Activated CD4-positive, alpha-beta T cell treated with anti-CD3 and anti-CD28 coated beads for 4 hours (primary cell): ENCODE measurements at places on chromosomes 12 and 14.
A peak's percentile ranks its signal among the peaks of the same experiment; 100 is the strongest.

- DNase-seq, result peak; percentile 14
Measured at GRCh38 chr12:122182887-122183587, at the start of gene LRRC43. Gene LRRC43 (plus strand): TSS chr12:122183123. CDS start chr12:122183145, 22 bp downstream.

DNA sequence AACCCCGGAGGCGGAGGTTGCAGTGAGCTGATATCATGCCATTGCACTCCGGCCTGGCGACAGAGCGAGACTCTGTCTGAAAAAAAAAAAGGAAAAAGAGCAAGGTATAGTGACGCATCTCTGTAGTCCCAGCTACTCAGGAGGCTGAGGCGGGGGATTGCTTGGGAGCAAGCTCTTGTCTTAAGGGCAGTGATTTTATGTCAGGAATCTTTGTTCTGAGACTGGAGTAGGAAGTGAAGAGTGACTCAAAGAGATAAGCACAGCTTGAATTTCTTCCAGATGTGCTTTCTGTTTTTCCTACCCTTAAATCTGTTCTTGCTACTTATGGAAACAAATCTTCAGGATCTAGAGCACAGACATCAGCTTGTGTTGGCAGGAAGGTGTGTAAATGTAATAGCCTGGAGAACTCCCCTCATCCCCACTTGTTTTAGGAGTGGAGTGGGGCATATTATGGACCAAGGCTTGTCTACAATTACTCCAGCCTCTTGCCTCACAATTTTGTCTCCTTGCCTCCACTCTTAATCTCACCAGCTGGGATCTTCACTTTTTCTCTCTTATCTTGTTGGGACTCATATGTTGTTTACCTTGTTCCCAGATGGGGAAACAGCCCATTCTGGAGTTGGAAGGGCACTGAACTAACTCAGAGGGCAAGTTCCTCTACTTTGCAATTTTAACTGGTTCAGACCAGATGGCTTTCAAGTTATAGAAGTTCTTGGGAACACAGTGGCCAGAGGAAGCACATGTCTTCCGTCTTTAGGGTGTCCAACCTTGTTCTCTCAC is 7.5 kb downstream of the TMED2 start:
- DNase-seq, result no peak

DNA sequence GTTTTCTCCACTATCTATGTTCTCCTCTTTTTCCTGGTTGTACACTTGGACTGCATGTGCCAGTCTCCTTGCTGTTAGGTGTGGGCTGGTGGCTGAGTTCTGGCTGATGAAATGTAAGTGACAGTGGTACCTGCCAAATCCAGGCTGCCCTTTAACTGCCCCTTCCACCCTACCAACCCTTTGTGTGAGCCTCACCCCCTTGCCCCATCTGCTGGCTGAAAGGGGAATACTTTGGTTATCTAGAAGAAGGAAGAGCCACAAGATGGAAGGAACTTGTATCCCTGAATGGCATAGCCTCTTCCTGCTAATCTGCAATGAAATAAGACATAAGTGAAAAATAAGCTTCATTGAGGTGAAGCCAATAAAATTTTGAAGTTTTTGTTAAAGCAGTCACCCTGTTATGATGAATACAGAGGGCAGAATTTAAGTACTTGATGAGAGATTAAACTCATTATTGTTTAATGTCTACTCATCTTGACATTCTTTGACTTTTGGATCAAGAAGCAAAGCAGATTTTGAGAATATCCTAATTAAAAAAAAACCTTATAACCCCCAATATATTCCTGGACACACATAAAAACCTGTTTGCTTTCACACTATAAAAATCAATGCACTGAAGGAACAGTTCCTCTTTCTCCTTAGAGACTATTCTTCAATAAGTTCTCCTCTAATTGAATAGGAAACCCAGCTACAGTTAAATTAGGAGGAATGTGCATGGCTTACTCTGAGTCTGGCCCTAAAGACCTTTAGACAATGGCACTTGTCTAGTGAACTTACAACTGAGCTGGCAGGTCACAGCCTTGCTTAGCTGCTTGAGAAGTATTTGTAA is 262.6 kb upstream of the BTG1 start:
- peak; percentile 51 for DNase-seq

DNA sequence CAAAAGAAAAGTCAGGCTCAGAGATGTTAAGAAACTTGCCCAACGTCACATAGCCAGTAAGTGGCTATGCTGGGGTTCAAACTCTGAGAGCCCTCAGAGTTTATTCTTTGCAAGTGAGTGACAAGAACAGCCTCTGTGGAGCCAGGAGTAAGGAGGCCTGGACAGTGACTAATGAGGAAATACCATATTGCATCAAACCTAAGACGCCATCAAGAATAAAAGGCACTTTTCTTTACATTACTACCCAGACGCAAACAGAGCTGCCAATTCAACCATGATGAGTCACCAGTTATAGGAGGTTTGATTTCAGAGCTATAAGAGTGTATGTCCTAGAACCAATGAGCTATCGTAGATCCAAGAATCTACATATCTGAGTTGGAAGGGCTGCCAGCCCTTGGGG is 9.4 kb downstream of the TNFRSF1A start:
- no peak for DNase-seq

DNA sequence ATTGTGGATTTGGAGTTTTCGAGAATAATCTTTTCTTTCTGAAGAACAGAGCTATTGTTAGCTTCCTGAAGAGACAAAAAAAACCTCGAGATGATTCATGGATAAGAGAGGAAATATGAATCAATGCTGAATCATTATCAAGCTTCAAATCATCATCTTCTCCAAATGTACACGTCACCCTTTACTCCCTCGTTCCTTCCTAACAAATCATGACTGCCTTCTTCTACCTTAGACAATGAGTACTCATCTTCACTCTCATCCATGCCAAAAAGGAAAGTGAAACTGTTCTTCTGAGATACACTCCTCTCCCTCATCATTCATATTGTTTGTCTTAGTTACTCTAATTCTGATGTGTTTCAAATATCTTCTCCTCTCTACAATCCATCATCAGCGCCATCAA is 1115.8 kb upstream of the ATXN7L3B start:
- DNase-seq, result no peak

- no peak for DNase-seq
Measured at GRCh38 chr12:29880987-29881386, 97.2 kb upstream of the TMTC1 start.

- DNase-seq, result no peak
Measured at GRCh38 chr12:64749461-64750200, 9.6 kb downstream of the GNS start.

- no peak for DNase-seq
Measured at GRCh38 chr12:77189901-77190416, 124.6 kb upstream of the E2F7 start.

DNA sequence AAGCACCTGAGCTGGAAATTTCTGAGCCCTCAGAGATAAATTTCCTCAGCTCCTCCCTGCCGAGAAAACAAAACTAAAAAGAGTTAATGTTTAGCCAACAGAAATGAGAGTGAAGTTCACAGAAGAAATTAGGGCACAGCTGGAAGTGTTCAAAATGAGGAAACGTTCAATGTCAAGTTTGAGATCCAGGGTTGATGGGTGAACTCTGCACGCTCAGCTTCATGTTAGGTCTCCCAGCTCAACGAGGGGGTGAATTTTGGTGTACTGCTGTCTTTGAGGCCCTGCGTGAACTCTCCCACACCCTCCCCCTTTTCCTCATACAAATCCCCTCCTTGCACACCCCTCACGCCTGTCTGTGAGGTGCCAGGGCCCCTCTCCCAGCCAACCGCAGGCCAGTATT is 13.3 kb upstream of the OAS3 start:
- DNase-seq, result no peak

- DNase-seq, result no peak
Measured at GRCh38 chr12:25896981-25897380, 61.5 kb upstream of the RASSF8 start.

GRCh38 chr14:102827716-102828115 is 50.5 kb downstream of the TRAF3 start:
- no peak for DNase-seq

- no peak for DNase-seq
Measured at GRCh38 chr14:21136024-21136423, 19.8 kb downstream of the OR5AU1 start.

- DNase-seq, result no peak
Measured at GRCh38 chr14:75077794-75078193, 8.4 kb downstream of the ZC2HC1C start.

- no peak for DNase-seq
Measured at GRCh38 chr14:80213602-80214001, 2.3 kb upstream of the DIO2 start.

GRCh38 chr12:66061557-66062289 is 68.8 kb downstream of the LLPH start:
- no peak for DNase-seq

GRCh38 chr12:18368594-18368993 is 107.3 kb downstream of the PIK3C2G start:
- no peak for DNase-seq

GRCh38 chr14:90386321-90386720 is 10.5 kb upstream of the CALM1 start:
- no peak for DNase-seq

- DNase-seq, result no peak
Measured at GRCh38 chr12:55938826-55939501, 8.0 kb downstream of the DGKA start.

DNA sequence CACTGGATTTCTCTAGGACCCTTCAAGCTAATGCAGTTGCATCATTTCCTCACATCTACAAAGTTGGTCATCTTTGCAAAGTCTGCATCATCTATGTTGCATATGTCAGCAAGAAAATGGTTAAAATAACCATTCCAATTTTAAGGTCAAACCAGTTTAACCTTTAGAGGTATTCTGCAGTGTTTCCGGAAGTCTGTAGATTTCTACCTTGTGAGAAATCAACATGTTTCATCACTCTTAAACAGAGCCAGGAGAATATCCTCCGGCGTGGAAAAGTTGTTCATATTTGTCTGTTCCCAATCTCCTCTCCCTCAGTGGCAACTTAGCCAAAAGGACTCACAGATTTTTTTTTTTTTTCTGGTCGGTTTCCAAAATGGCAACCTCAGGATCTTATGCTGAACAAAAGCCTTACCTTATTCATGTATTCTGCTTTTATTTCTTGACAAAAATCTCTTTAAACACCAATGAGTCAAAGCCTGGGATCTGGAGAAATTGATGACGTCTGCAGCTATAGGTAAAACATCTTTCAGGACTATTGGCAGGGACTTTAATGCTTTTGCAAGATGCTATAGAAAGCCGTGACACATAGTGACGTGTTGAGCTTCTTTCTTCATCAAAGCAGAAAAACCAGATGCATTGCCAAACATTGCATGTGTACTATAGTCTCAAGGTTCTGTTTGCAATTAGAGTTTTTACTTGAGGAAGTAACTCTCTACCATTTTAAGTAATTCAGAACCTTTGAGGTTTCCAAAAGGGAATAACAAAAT is 16.0 kb upstream of the CDK17 start:
- no peak for DNase-seq

DNA sequence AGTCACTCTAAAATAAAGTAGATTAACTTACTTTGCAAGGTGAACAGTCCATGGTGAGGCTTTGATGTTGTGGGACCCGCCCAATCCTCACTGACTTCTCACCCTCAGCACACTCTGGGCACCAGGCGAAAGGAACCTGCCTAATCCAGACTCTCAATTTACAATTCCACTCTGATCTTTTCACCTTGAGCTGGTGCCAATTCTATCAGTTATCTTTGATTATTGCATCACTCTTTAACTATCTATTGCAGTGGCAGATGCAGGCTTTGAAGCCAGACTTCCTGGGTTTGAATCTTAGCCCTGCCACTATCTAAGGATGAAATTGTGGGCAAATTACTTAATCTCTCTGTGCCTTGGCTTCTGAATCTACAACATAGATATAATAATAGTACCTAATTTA is 18.9 kb upstream of the RASSF8 start:
- DNase-seq, result no peak

DNA sequence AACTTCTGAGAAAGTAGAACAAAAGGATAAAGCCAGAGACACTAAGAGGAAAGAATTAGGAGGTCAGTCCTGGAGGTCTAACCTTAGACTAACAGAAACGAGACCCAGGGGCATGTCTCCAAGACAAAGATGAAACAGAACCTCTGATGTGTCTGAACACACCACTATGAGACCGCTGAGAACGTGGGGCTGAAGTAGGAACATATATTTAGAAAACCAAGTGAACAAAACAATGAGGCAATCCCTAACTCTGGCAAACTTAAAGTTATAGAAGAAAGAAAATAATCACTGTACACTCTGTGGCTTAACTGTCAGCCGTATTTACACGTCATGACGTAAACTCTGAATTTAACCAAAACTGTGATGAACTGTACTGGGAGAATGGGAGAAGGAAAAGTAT is 17.9 kb downstream of the KCTD10 start:
- no peak for DNase-seq

GRCh38 chr12:25529738-25530137 is 23.3 kb downstream of the LMNTD1 start:
- no peak for DNase-seq

DNA sequence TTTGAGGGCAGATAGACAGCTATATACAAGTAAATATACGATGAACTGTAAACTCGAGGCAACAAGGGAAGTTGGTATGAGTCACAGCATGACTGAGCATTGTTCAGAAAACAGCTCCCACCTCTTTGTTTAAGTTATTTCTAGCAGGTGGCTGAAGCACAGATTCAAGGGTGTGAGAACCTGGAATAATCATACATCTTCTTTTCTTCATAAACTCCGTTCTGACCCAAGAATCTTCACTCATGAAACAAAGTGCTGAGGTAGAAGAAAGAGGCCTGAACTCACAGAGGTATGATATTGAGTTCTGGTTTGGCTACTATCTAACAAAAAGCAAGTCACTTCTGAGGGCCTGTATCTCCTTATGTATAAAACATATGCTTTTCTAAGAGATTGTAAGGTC is 364.1 kb upstream of the KITLG start:
- DNase-seq, result no peak

GRCh38 chr12:44848703-44849085 is 27.4 kb downstream of the NELL2 start:
- no peak for DNase-seq

DNA sequence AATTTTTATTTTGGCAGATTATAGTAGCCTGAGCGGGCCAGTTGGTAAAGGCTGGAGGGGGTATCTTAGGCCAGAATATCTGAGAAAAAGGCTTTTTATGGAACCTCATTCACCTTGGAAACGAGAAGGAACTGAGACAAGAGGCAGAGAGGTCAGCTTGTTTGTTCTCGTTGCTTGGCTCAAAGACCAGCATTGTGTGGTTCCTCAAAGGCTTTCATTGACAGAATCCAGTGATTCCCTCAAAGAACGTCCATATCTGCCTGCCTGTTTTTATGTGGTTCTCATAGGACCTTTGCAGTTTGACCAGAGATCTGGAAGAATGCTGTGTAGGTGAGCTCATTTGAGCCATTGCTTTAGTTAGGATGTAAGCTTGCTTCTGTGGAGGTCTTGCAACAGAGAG is 117.3 kb downstream of the CFAP54 start:
- DNase-seq, result no peak

DNA sequence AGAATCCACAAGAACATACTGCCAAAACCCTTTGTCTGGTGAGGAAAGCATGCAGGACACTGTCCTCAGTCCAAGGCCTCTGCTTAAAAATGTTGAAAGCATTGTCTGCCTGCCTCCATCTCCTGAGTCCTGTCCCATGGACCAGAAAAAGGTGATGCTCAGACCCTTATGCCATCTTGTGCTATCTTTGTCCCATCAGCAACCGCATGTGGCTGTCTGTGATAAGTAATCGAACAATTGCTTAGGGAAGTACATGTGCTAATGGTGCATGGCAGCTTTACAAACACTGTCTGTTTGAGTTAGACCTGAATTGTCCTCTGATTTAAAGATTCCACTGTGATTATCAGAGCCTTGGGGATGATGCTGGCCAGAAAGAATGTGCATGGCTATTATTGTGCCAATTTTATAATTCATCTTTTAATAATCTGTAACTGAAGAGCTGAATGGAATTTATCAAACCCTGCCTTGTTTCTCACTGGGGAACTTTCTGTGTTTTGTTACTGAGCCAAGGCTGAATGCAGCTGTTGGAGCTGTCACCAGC is 177.5 kb downstream of the DACT1 start:
- no peak for DNase-seq

- DNase-seq, result no peak
Measured at GRCh38 chr12:93569301-93569655, 3.2 kb upstream of the SOCS2 start.
